ENCODE measurements at places on chromosomes 7 and 10.
A peak's percentile ranks its signal among the peaks of the same experiment; 100 is the strongest.

DNA sequence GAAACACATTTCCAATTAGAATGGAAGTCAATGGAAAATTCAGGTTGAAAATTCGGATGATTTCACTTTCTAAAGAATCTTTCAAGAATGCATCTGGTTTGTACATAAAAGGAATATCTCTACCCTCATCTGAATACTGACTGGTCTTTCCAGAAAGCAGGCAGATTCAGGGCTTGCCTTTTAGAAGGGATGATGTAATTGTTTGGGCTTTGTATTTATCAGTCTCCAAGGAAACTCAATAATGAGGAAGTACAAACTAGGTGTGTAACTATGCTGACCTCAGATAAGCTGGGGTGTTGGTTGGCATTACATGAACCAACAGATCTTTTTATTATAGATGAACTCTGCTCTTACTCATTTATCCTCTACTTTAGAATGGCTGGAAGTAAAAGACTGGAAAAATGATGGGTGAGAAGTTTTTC lies 24.1 kb downstream of the PDLIM1 start:
- peak; percentile 96 for DNase-seq

DNA sequence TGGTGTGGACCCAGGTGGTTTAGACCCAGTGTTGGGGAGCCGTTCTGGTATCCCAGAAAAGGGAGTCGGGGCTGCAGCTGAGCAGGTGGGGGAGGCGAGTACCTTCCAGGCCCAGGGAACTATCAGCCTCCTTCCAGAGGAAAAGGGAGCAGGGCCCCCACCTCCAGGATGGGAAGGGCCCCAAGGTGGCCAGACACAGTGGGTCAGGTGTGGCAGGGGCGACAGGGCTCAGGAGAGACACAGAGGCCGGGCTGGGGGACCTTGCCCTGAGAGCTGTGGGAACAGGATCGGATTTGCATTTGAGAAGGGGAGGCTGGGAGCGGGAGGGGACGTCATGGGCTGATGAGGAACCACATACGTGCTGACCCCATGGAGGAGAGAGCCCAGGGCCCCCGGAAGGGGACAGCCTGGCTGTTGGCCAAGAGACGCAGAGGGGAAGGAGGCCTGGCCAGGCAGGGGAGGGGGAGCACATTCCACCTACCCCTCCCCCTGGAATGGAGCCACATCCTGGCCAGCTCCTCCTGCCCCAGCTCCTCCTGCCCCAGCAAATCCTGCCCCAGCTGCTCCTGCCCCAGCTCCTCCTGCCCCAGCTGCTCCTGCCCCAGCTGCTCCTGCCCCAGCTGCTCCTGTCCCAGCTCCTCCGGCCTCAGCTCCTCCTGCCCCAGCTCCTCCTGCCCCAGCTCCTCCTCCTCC lies 9.7 kb upstream of the TTYH3 start:
- DNase-seq: no peak

- peak; percentile 17 for DNase-seq
Measured at GRCh38 chr7:35680403-35681013, 14.4 kb downstream of the HERPUD2 start.

DNA sequence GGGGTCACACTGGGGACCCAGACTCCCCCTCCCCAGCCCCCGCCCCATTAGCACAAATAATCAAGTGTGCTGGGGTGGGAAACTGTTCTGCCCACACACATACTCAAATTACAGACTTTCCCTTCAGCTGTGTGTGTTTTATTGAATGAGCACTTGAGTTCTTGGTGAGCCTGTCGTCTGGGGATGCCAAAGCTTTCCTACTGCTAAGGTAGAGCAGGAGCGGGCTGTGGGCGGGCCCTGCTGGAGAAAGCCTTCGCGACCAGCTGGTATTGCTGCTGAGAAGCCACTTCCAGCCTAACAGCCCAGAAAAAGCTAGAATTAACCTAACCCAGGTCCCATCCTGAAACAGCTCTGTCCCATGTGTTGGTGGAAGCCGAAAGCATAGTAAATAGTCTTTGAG lies 87.0 kb upstream of the KMT2E start:
- DNase-seq: no peak

DNA sequence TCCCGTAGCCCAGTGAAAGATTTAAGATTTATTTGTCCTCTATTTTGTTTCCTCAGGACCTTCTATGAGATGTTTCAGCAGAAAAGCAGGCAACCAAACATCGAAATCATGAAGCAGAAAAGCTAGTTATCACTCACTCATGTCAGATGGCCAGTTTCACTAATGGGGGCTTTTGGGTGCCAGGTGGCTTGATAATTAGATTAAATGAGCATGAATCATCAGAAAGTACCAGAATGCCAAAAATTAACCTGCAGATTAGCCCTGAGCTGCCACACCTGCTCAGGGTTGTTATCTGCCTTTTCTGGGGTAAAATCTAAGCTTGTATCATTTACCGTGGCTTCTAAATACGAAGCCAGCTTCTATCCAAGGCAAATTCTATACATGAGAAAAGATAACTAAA lies 1017.5 kb downstream of the XPNPEP1 start:
- DNase-seq: no peak

DNA sequence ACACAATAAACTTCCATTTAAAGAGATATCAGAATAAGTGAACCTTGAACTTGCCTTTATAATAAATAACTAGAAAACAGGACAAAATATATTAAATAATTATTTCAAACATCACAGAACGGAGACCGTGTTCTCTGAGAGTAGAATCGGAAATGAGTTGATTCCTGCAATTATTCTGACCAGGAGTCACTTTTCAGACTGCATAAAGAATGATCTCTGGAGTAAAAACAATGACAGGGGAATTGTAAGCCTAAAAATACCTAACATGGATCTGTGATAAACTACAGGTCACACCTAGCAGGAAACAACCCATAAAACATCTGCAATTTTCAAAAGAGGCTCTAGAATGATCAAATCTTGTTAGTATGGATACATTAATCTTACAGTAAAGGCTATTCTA lies 577.5 kb upstream of the SORCS1 start:
- DNase-seq: no peak

GRCh38 chr10:82817676-82818422 lies 942.9 kb downstream of the NRG3 start:
- DNase-seq: no peak

GRCh38 chr7:111878785-111879184 lies 316.5 kb upstream of the IMMP2L start:
- no peak for DNase-seq

DNA sequence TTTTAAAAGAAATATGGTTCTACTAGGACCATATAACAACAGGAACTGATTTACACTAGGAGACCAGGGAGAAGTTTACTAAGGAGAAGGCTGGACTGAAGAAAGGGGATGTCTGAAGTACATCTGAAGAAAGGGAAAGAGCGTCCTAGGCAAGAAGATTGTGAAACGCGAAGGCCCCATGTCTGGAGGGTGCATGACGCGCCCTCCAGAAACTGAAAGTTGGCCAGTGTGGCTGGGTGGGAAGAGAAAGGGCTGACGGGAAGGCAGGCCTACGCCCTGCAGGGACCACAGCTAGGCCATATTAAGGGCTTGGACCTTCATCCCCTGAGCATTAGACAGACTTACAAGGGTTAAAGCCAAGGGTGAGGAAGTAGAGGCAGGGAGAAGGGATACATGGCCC lies 158.0 kb downstream of the TRIL start:
- DNase-seq: no peak

DNA sequence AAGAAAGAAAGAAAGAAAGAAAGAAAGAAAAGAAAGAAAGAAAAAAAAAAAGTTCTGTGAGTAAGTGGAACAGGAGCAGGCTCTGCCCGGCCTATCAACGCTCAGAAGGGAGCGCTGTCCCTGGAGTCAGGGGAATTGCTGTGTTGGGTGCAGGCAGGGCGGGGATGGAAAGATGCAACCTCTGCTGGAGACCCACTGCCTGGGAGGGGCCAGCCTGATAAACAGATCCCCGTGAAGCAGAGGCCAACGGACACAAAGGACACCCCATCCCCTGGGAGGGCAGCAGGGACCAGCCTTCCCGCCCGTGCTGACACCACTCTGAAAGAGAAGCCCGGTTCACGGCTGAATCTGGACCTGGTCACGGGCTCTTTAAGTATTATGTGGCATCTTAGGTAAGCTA lies 54.5 kb downstream of the TCERG1L start:
- no peak for DNase-seq

GRCh38 chr7:42461537-42461936 lies 224.5 kb upstream of the GLI3 start:
- no peak for DNase-seq

DNA sequence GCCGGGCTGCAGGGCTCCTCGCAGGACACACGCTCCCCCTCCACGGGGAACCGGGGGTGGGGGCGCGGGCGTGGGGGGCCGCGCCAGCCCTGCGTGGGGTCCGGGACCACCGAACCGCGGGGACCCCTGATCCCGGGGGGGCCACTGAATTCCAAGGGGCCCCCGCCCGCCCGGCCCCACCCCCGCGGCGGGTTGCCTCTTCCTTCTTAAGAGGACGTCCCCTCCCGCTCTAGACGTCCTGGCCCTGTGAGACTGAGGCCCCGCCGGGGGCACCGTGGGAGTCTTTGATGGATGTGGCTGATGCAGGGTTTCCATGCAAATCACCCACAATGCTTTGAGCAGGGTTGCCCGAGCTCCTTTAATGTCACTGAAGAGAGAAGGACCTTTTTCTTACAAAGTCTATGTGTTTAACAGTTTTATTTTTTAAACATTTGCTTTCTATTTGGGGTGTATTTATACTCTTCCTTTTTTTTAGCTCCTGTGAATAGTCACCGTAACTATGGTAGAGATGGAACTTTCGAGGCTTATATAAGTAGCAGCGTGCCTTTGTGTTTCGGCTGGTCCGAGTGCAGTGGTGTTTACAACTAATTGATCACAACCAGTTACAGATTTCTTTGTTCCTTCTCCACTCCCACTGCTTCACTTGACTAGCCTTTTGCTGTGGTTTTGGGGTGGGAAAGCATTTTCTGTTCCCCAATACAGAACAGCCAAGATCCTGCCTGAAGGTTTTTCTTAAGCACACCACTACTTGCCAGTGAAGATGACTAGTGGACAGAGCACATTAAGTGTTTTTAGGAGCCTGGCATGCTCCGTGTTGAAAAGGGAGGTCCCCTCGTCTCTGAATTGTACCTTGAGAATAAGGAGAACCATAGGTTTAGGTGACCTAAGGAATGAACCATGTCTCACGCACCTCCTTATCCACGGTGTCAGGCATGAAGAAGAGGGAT lies 44.8 kb downstream of the PDIA4 start:
- DNase-seq: peak; percentile 51

- DNase-seq: no peak
Measured at GRCh38 chr7:26397332-26397731, 105.7 kb downstream of the SNX10 start.

DNA sequence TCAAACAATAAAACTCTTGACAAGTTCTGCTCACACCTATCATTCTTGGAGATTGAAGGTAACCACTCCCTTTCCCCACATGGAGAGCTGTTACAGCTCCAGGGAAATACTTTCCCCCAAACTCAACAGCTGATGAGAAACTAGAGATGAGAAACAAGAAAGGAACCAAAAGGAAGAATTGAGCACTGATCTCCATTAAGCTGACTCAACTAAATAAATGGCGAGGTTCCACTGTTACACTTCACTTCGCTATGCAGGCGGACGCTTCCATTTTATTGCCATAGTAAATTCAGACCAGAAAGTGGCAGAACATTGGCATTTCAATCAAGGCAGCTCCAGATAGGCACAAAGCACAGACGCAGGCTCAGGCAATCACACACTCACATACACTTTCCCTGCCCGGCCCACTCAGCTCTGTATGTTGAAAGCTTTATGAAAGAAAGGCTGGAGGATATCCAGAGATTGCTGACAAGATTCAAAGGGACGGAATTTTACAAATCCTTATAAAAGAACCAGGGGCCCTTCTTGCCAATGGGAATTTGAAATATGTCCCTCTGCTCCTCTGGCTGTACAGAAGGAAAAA lies 11.5 kb upstream of the YAE1 start:
- DNase-seq: no peak

DNA sequence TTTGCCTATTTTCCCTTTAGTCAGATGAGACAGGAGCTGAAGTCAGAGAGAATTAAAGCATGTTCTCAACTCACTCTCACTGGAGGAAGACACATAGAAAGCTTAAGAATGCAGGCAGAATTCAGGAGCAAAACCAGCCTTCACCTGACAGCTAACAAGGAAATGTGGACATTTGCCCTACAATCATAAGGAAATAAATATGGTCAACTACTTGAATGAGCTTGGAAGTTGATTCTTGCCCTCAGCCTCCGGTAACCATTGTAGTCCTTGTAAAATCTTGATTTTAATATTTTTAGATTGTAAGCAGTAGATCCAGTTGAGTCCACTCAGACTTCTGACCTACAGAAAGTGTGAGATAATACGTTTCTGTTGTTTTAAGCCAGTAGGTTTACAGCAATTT lies 752.5 kb upstream of the ZWINT start:
- DNase-seq: no peak

DNA sequence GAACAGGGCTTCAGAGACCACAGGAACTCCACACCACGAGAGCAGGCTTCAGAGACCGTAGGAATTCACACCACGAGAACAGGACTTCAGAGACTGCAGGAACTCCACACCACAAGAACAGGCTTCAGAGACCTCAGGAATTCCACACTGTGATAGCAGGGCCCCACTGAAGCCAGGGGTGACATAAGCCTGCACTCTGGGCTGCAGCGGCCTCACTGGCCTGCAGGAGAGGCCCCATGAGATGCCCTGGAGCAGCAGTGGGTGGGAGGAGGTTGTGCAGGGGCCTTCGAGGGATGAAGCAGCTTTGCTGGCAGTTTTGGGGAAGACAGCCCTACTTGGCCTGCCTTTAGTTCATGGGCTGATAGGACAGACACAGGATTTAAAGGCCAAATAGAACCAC lies 614.7 kb downstream of the PTPRN2 start:
- DNase-seq: no peak

DNA sequence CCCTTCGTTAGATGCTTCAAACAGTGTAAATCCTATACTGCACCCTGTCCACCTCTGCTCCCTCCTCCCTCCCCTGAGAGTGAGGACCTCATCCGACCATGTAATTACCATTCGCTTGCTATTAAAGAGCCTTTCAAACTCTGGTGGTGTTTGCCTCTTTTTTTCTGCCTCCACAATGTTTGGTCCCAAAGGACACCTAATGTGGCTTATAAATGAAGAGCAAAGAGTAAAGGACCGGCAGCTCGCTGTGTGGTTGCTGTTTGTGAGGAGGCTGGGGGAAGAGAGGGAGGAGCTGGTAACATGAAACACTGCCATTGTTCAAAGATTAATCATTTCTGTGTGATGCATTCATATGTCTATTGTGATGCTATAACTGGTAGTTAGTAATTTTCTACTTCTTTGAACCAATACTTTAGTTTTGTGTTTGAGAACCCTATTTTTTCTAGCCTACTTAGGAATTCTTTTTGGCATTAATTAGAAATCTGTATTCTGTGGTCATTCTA lies 27.9 kb downstream of the MTURN start:
- DNase-seq: peak; percentile 70

All from astrocyte (in vitro differentiated cells and primary cell).